ENCODE measurements at places on chromosomes 7 and 10. TPM values are rescaled to one million over a fixed set of nuclear protein-coding genes. Genes with fewer than 3 reads are reported as not detected.

GRCh38 chr7:20793248-20793647 lies 6.6 kb upstream of the SP8 start:
- H3K27ac ChIP-seq: no peak overlapping the region
- DNase-seq: no peak
- peak overlapping the region; percentile 84 for H3K4me3 ChIP-seq
- H3K27me3 ChIP-seq: peaks cover 46% of the 10 kb centered on the region
- H3K36me3 ChIP-seq: no peaks in the 10 kb centered on the region
- H3K4me1 ChIP-seq: peaks cover 9% of the 10 kb centered on the region

DNA sequence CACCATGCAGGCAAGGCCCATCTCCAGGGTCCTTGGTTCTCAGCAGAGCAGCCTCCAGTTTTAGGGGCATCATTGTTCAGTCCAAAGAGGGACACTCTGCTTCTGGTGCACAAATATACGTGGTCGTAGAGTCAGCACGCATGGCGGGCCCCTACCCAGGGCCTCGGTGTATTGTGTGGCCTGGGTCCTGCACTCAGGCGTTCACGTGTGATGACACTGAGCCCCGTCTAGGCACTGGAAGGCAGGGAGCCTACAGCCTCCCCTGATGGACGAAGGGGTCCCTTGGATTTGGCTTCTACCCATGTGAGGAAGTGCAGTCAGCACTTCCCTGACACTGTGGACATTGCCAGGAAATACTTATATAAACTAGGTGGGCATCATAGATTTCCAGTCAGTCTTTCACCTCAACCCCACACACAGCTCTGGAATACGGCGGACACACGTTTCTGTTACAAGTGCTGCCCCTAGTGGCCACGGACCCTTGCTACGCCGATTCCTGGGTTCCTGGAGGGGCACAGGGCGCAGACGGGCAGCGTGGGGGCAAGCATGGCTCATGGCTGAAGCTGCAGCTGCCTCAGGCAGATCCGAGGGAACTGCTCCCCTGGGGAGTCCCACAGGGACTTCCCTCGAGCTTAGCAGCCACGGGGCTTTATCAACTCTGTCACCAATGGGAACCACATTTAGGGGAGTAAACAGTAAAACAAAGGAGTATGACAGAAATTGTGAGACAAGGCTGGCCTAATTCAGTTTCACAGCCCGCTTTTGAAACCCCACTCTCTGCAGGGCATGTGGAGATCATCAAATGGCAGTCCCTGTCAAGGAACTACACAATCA lies 25.4 kb downstream of the AIFM2 start:
- H3K4me1 ChIP-seq: no peaks in the 10 kb centered on the region
- no peak overlapping the region for H3K27ac ChIP-seq
- no peaks in the 10 kb centered on the region for H3K27me3 ChIP-seq
- peaks cover 6% of the 10 kb centered on the region for H3K36me3 ChIP-seq

- H3K27me3 ChIP-seq: no peaks in the 10 kb centered on the region
- H3K27ac ChIP-seq: no peak overlapping the region
- no peak overlapping the region for H3K4me3 ChIP-seq
- no peak for DNase-seq
Measured at GRCh38 chr7:137325927-137326326, 17.6 kb downstream of the PTN start.

DNA sequence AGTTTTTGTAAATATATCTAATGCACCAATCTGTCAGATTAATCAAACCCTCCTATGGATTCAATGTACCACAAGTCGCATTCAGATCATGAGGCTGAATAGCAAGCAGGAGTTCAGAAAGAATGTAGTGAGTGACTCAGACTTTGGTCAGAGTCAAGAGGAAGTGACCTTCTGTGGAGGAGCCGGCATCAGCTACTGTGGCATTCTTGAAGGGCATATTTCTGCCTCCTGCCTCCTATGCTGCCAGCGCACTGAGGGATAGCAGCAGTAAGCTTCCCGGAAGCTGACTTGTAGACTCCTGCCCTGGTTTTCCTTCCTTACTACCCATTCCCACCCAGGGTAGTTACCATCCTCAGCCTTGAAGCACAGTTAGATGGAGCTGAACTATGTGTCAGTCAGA lies 867.5 kb downstream of the NRG3 start:
- no peak for DNase-seq
- no peaks in the 10 kb centered on the region for H3K27me3 ChIP-seq
- no peak overlapping the region for H3K27ac ChIP-seq
- no peaks in the 10 kb centered on the region for H3K36me3 ChIP-seq

VIPR2 gene
- total RNA-seq: 1.6 TPM

PNLIPRP1 gene
- not detected for total RNA-seq

PNLIP gene
- not detected for total RNA-seq

Data from H9 (cell line).